ENCODE measurements at places on chromosomes 16 and 17.

- DNase-seq: no peak
Observed at GRCh38 chr17:48100591-48101011, 677 bp downstream of the CBX1 start.

DNA sequence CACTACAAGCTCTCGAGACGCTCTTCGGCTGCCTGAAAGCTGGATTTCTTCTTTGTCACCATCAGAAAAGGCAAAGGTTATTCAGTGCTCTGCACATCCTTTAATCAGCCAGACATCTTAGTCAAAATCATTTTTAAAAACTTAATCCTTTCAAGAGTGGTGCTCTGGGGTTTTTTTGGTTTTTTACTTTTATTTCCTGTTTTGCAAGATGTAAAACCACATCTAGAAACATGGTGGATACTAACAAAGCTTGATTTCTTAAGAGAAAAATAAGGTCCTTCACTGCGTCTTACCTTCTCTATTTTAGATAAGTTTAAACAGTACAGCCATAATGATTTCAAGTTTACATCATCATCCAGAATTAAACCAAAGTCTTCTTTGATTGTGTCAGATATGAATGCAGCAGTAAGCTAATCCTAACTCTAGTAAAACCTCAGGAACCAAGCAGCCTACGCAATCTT, 6.3 kb downstream of the ANKRD11 start:
- peak; percentile 50 for DNase-seq

GRCh38 chr17:4583206-4583605, 1.1 kb upstream of the SMTNL2 start:
- DNase-seq: no peak

DNA sequence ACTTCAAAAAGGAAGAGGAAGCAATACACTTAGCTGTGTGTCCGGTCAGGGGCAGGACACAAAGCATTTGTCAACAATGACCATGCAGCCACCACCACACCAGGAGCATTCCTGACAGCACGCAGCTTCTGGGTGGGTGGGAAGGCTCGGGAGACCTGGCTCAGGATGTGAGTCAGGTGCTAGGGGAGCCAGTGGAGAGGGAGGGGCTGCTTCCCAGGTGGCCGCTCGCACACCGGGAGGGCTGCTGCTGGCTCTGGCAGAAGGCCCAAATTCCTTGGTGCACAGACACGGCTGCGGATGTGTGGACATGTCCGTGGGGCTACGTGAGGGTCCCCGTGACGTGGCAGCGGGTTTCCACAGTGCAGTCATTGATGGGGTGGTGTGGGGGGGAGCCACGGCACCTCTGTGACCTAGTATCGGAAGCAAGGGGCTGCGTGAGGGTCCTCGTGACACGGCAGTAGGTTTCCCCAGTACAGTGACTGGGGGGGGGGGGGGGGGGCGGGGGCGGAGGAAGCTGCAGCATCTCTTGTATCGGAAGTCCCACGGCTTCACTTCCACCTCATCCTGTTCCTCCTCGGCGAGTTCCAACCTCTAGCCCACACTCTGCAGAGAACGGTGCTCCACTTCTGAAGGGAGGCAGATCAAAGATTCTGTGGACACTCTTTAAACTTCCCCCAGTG, 112.8 kb downstream of the ZNF778 start:
- DNase-seq: peak; percentile 39

- DNase-seq: no peak
Observed at GRCh38 chr17:70107441-70107840, 32.4 kb downstream of the KCNJ16 start.

DNA sequence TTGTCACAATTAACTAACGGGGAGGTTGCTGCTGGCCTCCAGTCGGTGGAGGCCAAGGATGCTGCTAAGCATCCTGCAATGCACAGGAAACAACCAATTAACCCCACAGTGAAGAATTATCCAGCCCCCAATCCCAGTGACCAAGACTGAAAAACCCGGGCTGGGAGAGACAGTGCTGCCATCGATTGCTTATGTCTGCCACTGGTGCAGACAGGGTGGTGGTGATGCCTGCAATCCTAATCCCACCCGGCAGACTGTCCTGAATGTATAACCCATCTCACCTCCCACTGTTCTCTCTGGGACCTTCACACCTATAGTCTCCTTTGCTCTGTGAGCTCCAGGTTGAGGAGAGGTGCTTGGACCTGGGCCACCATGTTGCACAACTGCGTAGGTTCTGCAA, 42.3 kb upstream of the KLHDC4 start:
- no peak for DNase-seq

GRCh38 chr17:70317421-70317820, 148.1 kb downstream of the KCNJ2 start:
- DNase-seq: no peak

DNA sequence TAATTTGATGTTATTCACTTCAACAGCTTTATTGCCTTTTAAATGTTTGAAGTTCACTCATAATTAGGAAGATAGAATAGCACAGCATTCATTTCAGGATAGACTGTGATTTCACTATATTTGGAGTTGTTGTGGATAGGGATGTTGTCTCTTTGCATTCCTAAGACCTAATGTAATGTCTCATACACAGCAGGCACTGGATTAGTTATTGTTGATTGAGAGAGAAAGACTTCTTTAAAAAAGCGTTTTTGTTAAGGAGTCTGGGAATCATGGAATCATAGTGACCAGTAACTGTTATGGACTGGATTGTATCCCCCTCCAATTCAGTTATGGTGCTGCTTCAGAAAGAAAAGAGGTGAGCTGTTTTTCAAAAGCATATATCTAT, 122.0 kb downstream of the USP22 start:
- no peak for DNase-seq

- no peak for DNase-seq
Observed at GRCh38 chr17:57994436-57994835, 6.4 kb upstream of the VEZF1 start.

DNA sequence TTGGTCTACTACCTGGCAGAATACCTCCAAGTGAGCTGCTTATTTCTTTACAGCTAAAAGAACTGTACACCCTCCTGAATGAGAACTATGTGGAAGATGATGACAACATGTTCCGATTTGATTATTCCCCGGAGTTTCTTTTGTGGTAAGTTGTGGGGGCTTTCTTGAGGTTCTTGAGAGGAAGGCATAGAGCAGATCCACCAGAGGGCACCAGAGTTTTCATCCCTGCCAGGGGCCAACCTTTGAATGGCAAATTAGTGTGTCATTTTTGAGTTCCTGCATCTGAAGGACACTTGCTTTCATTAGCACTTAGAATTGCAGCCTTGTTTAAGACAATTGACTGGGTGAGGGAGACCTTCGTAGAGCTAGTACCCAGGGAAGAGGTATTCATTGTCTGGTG, 35.0 kb downstream of the NMT1 start:
- DNase-seq: peak; percentile 36

GRCh38 chr17:40329839-40330794, 21.1 kb downstream of the RARA start:
- peak; percentile 78 for DNase-seq

DNA sequence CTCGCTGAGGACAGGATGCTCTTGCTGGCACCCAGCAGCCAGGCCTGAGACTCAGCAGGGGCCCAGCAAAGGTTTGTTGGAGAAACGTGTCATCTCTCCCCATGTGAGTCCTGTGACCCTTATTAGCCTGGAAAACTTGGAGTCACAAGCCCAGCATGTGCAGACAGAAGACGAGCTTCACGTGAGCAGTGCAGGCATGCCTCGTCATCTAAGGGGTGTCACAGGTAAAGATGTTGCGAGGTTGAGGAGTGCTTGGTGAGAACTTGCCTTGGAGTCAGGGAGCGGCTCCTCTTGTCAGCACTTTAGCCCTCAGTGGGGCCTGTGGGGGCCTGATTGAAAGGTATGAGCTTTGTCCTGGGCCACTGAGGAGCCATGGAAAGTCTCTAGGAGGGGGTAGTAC, 2.1 kb upstream of the CTRL start:
- no peak for DNase-seq

- DNase-seq: no peak
Observed at GRCh38 chr16:23202166-23202565, 19.6 kb downstream of the SCNN1G start.

GRCh38 chr17:72008236-72008876, 112.5 kb upstream of the SOX9 start:
- no peak for DNase-seq

- no peak for DNase-seq
Observed at GRCh38 chr17:28385037-28385400, 13.5 kb downstream of the SARM1 start.

DNA sequence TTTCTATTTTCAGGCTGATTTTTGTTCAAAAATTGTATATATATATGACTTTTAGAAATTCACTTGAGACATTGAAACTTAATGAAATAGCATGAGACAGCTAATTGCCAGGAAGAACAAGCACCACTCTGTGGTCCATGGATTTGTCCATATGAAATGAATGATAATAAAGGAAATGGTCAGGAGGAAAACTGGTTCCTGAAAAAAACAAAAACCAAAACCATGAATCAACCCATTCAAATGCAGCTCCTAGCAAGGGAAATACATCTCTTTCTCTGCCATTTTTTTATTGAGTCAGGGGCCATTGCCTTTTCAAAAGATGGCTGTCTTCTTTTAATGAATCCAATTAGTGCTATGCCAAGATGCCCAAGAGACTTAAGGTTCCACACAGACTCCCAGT, 230.7 kb downstream of the SLC39A11 start:
- no peak for DNase-seq

DNA sequence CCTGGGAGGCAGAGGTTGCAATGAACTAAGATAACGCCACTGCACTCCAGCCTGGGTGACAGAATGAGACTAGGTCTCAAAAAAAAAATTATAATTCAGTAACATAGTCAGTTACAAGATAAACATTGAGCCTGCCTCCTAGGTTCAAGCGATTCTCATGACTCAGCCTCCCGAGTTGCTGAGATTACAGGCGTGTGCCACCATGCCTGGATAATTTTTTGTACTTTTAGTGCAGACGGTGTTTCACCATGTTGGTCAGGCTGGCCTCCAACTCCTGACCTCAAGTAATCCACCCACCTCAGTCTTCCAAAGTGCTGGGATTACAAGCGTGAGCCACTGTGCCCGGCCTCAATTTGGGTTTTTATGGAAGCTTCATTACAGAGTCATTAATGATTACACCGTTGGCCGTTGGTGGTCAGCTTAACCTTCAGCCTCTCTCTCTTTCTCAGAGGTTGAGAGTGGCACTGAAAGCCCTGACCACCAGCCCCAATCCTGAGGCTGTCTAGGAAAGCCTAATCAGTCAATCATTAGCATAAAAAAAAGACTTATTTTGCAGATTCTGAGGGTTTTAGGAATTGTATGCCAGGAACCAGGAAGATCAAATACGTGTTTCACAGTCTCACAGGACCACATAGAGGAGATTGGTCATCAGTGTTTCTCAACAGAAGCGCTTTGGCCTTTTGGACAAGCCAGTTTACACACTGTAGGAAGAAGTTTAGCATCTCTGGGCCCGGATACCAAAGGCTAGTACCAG, 1.3 kb upstream of the LRRC37A3 start:
- no peak for DNase-seq

DNA sequence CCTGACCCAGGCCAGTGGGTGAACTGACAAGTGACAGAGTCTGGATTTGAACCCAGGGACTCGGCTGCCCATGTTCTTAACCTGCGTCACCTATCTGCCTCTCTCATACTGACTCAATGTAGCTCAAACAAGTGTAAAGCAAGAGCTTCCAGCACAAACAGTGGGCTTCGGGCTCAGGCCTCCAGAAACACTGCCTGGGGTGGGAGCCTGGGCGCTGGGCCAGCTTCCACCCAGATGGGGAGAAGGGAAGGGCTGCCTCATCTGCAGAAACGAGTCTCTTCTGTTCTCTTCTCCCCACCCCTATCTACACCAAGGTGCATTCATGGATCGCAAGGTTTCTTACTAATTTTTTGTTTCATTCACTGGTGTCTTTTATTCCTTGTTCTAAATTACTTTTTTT, 1.3 kb downstream of the CDRT4 start:
- DNase-seq: no peak

DNA sequence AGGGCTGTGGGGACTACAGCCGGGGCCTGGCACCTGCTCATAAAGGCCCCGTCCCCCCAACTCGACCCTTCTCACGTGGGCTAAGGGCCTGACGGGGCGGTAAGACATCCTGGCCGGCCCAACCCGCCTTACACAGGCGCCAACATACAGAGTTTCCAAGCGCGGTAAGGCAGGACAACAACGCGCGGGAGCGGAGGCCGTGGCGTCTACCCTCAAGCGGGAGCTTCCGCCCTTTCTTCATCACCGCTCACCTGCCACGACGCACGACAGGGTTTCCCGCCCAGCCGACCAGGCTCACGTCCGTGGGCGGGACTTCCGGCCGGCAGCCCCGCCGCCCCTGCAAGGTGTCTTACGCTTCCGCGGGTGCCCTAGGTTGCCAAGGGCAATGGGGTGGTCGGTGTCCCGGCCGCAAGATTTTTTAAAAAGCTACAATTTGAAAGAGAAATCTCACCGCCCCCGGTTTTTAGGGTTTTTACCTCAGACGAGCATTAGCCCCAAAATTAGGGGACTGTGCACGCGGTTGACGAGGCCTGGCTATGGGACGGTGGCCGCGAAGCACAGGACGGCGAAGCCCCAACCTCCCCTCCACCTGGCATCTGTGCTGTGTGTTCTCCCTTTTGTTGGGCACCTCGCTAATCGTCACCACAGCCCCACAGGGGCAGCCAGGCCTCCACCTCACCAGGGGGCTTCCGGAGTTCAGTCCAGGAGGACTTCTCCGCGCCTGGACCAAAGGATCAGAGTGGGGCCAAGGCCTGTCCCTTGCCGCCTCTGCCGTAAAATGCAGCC, at the start of gene TERB1:
Gene TERB1 (minus strand): TSS at position 265 of the 786 bp plus-strand sequence. CDS start 4,786 bp downstream, outside the sequence.
- DNase-seq: peak; percentile 6

- DNase-seq: no peak
Observed at GRCh38 chr16:85634747-85635544, 21.8 kb downstream of the GSE1 start.

- no peak for DNase-seq
Observed at GRCh38 chr17:32648450-32648849, 161.7 kb downstream of the CDK5R1 start.

GRCh38 chr17:82752371-82753200, 721 bp downstream of the TBCD start:
- DNase-seq: no peak

DNA sequence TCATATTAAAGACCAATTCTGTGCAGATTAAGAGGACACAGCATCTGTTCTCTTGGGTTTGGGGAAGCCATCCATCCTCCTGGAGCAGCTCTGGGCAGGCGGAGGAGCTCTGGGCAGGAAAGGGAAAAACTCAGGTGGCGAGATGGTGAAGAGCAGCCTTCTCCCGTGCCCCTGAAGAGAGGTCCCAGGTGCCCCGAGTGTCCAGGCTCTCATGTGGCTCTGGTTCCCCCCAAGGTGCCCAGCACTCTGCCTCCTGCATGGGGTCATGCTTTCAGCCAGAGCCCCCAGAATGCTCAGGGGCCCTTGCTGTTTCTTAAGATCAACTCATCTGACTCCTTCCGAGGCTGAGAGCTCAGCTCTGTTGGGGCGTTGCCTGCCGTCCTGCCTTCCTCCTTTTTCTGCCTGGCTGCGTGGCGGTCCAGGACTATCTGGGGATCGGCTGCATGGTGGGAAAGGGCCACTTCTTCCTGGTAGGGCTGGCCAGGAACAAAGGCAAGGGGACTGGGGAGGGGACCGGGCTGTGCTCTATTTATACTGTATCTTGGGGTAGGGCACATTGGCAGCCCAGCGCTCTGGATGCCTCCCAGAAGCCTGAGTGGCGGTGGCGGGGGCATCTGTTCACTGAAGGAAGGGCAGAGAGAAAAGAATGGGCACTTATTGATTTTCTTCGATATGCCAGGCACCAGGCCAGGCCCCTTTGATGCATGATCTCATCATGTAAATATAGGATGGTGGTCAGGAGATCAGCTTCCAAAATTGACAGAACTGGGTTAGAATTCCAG, 103.2 kb upstream of the SDK2 start:
- no peak for DNase-seq
